Esophagus squamous epithelium (tissue), 5 donors: ENCODE measurements at places on chromosomes 7 and 10.

DNA sequence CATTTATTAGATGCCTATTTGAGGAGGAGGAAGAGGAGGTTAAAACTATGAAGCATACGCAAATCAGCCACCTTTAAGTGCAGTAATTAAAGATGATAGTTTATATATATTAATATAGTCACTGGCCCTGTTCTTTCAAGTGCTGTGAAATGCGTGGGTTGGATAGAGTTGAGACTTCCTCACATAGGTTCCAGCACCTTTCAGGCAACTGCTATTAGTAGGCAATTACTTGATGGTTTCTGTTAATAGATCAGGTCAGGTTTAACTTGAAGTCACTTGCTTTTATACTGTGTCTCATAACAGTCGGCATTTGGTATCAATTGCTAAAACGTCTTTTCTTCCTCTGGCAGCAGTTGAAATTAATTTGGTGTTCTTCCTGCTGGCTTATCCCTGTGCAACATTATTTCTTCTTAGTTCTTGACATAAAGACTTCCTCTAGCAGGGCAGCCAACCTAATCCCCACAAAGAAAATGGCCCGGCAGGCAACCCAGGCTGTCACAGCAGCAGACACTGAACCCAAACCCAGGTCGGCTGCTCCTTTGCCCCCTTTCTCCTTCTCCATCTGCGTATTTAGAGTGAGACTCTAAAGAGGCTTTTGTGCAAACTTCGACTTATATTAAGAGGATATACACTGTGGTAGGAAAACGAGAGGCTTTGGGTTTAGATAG lies 35.3 kb upstream of the BET1 start:
- DNase-seq: no peak

GRCh38 chr7:129831424-129832058 lies 121.2 kb downstream of the UBE2H start:
- no peak for DNase-seq

GRCh38 chr7:11491811-11492210 lies 340.2 kb downstream of the THSD7A start:
- no peak for DNase-seq

- no peak for DNase-seq
Measured at GRCh38 chr10:75647675-75648074, 216.3 kb downstream of the LRMDA start.

GRCh38 chr10:102300278-102300843 lies 55.0 kb downstream of the GBF1 start:
- DNase-seq: no peak

DNA sequence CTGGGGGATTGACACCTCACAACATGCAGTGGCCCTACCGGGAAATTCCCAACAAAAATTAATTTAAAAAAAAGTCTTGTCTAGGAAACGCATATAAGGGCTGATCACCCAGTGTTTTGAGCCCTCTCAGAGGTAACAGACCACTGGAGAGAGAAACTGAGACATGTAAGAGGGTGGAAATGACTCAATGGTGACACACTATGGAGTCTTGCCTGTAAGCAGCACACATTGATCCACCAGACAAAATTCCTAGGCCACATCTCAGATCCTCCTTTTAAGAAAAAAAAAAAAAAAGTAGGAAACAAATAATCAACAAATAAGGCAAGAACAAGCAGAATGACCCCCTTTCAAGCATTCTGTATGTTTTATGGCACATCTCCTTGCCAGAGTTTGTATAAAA lies 296.2 kb downstream of the MAGI2 start:
- no peak for DNase-seq

DNA sequence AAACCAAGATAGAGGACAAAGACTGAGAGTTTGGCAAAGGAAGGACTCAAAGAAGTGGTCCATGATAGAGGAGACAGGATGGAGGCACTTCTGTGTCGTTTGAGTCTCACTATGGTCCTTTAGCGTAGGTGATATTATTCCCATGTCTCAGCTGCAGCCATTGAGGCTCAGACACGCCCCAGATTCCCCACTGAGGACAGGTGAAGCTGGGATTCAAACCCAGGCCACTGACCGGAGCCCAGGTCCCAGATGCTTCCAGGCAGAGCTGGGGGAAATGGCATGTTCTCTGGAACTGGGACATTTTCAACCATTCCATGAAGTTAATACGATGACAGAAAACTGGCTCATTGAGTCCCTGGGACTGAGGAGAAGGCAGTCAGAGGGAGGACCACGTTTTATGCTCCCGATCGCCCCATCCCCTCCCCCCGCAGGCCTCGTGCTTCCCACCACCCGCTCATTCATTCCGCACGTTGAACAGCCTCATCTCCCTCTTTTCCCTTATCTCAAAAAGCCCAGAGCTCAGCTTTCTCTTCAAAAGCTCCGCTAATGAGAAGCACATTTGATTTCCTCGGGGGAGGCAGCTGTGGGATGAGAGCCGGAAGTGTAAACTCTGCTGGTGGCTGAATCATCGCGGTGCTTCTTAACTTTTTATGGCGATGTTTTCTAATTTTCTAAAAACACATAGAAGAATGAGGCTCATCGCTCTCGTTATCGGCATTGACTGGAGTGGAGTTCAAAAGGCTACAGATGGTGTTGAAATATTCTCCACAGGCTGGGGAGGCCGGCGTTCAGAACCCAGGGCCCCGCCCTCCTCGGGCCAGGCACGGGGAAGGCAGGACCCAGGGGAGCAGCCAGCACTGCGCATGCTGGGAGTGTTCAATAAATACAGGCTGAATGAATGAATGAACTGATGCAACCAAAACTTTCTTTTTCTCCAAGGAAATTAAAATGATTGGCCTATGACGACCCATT lies 64.0 kb downstream of the OAT start:
- no peak for DNase-seq

- DNase-seq: no peak
Measured at GRCh38 chr7:42389697-42390096, 152.7 kb upstream of the GLI3 start.

GRCh38 chr7:12731214-12731656 lies 43.8 kb downstream of the ARL4A start:
- DNase-seq: no peak

- no peak for DNase-seq
Measured at GRCh38 chr10:76268954-76269353, 837.5 kb downstream of the LRMDA start.

DNA sequence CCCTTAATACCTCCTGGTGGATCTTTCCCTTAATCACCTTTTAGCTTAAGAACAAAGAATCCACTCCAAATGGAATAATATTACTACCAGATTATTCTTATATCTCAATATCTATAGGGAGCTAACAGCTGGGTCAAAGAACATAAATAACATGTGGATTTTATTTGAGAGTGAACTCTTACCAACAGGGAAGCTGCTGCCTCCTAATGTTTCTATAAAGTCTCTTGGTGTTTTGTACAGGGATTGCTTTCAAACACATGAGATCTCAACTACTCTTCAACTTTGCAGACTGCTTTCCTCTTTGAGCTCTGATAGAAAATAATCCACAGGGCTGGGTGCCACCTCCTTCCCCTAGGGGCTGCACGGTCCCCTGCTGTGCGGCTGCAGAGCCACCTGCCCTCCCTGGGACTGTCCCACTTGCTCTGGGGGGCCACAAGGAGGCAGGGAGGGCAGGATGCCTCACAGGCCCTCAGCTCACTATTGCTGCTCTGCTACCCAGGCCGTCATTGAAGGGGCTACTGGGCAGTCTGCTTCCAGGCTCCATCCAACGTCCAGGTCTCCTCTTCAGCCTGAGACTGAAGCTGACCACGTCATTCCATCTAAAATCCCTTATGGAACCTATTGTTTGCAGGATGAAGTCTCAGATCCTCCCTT lies 191.2 kb downstream of the CXCL12 start:
- DNase-seq: no peak

DNA sequence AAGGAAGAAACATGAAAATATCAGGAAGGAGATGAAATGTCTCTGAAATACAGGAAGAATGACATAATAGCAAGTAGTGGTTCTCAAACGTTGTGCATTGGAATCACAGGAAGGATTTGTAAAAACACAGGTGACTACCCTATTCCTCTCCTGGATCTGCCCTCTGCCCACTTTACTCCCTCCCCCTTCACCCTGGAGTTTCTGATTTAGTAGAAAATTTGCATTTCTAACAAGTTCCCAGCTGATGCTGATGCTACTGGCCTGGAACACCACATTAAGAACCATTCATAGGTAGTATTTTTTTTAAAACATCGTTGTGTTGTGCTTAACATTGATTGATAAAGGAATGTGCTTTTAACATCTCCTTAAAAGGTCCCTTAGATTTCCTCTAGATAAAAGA lies 130.9 kb downstream of the PHF14 start:
- DNase-seq: no peak

- DNase-seq: no peak
Measured at GRCh38 chr10:110642204-110643034, 1.7 kb upstream of the RBM20 start.

DNA sequence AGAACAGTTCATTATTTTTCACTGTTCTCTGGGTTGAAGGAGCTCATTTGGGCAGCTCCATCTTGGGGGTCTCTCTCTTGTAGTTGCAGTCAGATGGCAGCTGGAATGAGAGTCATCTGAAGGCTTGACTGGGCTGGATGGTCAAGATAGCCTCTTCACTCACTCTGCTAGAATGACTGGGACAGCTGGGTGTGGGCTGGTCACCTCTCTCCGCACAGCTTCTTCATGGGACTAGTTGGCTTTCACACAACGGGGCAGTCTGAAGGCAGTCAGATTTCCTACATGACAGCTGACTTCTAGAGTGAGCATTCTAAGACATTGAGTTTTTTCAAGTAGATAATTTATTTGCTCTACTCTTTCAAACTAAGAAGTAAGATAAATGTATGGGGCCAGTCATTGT lies 13.1 kb downstream of the PLEKHA1 start:
- no peak for DNase-seq

DNA sequence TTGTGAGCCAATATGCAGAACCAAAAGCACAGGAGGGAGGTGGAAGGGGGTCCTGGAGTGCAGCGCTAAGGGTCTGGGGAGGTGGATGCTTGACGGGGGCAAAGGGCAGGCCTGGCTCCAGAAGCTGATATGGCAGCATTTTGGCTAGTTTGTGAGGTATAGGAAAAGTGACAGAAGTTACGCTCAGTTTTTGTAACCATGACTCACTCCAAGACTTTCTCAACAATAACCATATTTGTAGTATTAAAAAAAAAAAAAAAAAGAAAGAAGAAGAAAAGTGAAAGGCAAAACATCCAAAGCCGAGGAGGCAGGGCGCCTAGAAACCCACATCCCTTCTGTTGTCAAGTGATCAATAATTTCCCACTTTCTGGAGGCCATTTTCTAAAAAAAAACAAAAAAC lies 92.3 kb downstream of the RNF216 start:
- DNase-seq: no peak

GRCh38 chr7:116548506-116548905 lies 23.7 kb downstream of the CAV1 start:
- DNase-seq: no peak

GRCh38 chr10:66783316-66783715 lies 142.5 kb upstream of the LRRTM3 start:
- DNase-seq: no peak

DNA sequence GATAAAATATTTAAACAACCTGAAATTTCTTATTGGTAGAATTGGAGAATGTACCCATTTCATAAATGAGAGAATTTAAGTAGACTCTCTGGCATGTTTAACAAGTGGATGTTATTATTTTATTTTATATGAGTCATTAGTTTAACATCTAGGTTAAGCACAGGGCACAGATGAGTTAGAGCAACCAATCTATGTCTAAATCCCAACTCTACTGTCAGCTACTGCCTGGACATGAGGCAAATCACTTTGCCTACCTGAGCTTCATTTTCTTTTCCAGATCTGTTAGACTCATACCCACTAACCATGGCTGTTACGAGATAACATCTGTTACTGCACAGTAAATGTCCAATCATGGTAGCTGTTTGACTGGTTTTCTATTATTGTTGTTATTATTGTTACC lies 251.1 kb downstream of the INHBA start:
- DNase-seq: no peak

GRCh38 chr7:47091141-47091540 lies 490.8 kb downstream of the TNS3 start:
- DNase-seq: no peak

GRCh38 chr10:121919666-121920065 lies 8.2 kb downstream of the ATE1 start:
- no peak for DNase-seq

DNA sequence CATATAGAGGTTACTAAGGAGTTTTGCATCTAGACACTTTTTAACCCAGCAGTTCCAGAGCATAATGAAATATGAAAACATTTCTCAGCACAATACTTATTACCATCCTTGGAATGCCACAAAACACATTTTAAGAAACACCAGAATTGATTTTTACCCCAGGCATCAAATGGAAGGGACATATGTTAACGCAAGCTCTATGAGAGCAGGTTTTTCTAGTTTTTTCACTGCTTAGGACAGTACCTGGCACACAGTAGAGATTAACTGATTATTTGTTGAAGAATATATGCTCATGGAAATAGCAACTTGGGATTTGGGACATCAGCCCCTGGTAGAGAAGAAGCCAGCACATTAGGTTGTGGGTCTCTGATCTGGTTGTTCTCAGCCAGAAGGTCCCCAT lies 67.0 kb upstream of the ARID5B start:
- DNase-seq: no peak

DNA sequence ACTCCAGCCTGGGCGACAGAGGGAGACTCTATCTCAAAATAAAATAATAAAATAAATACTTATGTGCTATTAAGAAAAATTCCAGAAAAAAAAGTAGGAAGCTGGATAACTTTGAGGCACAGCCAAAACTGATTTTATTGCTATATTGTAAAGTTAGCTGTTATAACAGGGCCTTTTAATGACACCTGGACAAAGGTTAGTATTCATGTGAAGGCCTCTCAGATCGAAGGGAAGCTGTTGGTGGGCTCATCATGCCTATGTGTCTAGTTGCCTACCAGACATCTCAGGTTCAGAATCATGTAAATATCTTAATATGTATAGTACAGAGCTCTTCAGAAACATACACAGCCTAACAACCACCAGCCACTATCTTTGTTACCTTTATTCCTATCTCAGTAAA lies 143.0 kb downstream of the LCOR start:
- no peak for DNase-seq

GRCh38 chr7:103011650-103012049 lies 62.9 kb downstream of the FBXL13 start:
- no peak for DNase-seq

DNA sequence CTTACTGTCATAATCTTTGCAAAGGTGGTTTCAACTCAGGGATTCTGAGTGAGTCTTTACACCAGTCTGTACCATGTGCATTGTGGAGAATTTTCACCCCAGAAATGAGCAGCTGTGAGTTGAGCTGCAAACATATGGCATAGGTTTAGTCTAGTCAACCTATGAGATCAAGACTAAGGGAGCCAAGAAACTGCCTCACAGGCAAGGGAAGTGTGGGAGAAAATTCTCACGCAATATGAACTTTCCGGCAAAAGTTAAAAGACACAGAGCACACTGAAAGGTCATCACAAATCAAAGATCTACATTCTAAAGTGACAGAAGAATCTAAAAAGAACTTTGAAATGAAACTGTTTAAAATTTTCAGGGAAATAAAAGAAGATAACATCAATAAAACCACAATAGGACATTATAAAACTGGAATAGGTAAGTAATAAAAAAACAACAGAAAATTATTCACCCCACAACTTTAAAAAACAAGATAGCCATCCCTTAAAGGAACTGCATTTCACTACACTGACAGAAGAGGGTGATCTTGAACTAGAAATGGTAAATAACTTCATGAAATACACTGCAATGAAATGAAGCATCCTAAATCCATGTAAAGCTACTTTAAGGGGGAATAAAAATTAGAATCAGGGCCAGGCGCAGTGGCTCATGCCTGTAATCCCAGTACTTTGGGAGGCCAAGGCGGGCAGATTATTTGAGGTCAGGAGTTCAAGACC lies 63.5 kb downstream of the LGI1 start:
- no peak for DNase-seq
